Activated naive CD4-positive, alpha-beta T cell treated with anti-CD3 and anti-CD28 coated beads, Interleukin-2, amount 10 ng/mL, durations not matched to agents 7 days and 5 days (primary cell): ENCODE measurements at places on chromosomes 2 and 18.

DNA sequence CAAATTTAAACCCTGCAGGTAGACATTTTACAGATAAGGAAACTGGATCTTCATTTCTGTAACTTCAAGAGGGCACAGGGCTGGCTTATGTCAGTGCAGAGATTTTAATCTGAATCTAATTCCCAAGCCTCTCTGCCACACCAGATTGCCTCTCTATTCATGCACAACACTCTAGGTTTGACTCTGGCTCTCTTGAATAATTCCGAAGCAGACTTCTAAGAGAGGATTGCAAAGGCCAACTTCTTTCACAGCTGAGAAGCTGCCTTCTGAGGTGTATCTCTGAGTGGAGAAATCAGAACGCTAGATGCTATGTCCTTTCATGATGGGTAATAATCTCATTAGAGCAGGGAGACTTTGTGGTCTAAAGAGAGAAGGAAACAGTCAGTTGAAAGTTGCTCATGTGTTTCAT, 20.1 kb upstream of the MGAT5 start:
- peaks cover 70% of the 10 kb centered on the region for H3K4me1 ChIP-seq
- H3K36me3 ChIP-seq = peaks cover 13% of the 10 kb centered on the region
- H3K4me3 ChIP-seq = peak overlapping the region; percentile 2
- no peak for DNase-seq

DNA sequence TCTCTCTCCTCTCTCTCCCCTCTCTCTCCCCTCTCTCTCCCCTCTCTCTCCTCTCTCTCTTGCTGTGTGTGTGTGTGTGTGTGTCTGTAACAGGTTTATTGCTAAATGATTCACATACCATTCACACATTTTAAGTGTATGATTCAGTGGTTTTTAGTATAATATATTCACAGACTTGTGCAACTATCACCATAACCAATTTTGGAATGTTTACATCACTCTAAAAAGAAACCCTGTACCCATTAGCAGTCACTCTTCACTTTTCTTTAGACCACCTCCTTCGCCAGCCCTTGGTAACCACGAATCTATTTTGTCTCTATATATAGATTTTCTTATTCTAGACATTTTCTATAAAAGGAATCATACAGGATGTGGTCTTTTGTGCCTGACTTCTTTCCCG, 11.4 kb downstream of the THNSL2 start:
- H3K4me3 ChIP-seq = no peak overlapping the region
- DNase-seq = no peak
- H3K27me3 ChIP-seq = peaks cover 36% of the 10 kb centered on the region
- H3K4me1 ChIP-seq = peaks cover 28% of the 10 kb centered on the region

- no peak overlapping the region for H3K27ac ChIP-seq
- no peak for DNase-seq
- H3K4me1 ChIP-seq = no peaks in the 10 kb centered on the region
- H3K4me3 ChIP-seq = no peak overlapping the region
- H3K36me3 ChIP-seq = peaks cover 4% of the 10 kb centered on the region
These were observed 9.2 kb upstream of the TMEM247 start for GRCh38 chr2:46470114-46470628.

DNA sequence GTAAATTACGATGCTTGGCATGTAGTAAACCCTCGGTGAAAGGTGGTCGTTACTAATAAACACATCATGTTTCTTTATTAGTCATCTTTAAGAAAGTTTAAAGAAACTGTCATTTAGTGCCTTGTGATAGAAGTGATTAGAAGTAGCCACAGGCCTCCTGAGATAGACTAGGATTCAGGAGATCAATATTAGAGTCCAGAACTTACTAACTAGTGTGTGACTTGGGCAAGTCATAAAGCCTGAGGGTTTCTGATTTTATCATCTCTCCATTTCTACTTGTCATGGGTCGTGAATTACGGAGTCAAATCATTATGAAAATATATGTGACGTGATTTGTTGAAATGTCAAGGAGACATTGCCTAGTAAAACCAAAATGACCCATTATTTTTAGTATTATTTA, 6.7 kb downstream of the RPE start:
- no peak overlapping the region for H3K4me3 ChIP-seq
- H3K27ac ChIP-seq = no peak overlapping the region
- DNase-seq = no peak
- H3K4me1 ChIP-seq = peaks cover 40% of the 10 kb centered on the region
- peaks cover 32% of the 10 kb centered on the region for H3K36me3 ChIP-seq

- no peak overlapping the region for H3K27ac ChIP-seq
- H3K36me3 ChIP-seq = no peaks in the 10 kb centered on the region
- H3K4me1 ChIP-seq = no peaks in the 10 kb centered on the region
These were observed 268.2 kb downstream of the RPIA start for GRCh38 chr2:88959480-88960204.
